Mammary epithelial cell (primary cell): ENCODE measurements at places on chromosomes 13 and 19.
A peak's percentile ranks its signal among the peaks of the same experiment; 100 is the strongest.

DNA sequence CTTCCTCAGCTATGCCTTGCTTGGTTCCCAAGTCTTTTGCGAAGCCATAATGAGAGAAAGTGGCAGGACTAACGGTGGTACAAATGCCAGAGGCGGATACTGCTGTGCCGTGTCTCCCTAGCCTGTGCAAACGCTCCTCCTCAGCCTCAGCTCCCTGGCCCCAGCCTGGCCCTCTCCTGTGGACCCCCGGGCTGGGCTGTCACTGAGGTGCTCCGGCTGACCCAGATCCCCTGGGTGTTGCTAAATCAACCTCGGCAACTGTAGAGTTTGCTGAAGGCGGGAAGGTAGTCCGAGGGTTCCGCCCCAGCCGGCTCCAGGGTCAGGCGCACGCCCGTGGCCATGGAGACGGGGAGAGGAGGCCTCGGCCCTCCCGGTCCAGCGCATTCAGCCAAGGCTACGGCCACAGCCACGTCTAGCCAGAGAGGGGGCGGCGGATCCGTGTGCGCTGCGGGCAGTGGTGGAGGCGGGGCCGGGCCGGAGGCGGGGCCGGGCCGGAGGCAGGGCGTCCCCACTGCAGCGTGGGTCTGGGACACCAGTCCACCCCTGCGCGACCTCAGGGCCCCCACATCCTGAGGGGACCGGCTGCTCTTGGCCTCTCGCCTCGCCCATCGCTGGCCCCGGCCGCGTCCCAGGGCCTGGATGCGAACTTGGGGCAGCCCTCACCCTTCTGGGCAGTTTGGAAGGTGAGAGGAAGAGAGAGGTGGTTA, 16.4 kb upstream of the ZNF492 start:
- no peak for DNase-seq

- no peak for DNase-seq
Measured at GRCh38 chr19:16023146-16023915, 53.0 kb upstream of the TPM4 start.

- no peak for DNase-seq
Measured at GRCh38 chr19:17237747-17238706, 7.7 kb downstream of the NR2F6 start.

DNA sequence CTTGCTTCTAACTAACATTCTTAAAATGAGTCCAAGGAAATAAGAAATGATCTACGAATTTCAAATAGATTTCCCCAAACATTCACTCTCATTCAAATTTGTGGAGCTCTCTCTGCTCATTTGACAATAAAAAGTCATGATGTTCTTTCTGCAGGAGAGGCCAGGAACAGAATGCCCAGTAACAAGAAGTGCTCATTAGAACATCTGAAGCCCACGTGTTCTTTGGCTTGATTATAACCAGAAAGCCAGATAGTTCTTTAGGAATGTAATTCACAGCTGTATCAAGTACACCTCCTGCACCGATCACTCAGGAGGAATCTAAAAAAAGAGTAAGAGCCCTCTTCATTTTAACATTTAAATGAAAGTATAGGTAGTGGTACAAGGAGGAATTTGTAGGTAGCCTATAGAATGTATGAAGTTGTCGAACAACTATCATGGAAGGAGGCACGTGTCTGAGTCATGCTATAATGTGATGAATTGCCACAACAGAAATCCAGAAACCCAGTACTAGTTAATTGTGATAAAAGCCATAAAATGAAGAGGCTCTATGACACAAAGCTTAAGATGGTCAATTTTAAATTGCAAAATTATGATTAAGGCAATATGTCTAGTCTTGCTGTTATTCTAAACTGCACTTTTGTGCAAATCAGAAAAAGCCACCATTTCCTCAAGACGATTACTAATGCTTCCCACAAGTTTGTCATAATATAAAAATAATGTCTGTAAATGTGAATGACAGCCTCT, 12.8 kb downstream of the MEDAG start:
- DNase-seq: peak; percentile 58

- no peak for DNase-seq
Measured at GRCh38 chr13:94411747-94412146, 67.7 kb downstream of the DCT start.

DNA sequence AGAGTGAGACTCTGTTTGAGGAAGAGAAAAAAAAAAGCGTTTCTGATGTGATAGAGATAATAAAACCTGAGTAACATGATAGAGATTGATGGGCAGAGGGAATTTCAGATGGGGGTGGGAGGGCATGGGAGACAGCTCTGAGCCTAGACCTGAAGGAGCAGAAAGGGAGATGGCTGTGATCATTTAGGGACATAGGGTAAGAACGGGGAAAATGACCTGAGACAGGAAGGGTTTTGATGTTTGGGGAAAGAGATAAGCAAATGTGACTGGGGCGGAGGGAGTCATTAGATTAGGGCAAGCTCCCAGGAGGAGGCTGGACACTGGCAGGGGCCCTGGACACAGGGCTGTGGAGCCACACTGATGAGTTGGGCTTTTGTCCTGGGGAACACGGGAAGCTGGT, 6.1 kb downstream of the ZNF320 start:
- DNase-seq: no peak

- DNase-seq: no peak
Measured at GRCh38 chr19:4916292-4917082, 7.2 kb downstream of the UHRF1 start.
